HFFc6 (cell line): ENCODE measurements at places on chromosomes 3 and 15.

GRCh38 chr3:132014105-132014504, 20.7 kb downstream of the CPNE4 start:
- DNase-seq = no peak

DNA sequence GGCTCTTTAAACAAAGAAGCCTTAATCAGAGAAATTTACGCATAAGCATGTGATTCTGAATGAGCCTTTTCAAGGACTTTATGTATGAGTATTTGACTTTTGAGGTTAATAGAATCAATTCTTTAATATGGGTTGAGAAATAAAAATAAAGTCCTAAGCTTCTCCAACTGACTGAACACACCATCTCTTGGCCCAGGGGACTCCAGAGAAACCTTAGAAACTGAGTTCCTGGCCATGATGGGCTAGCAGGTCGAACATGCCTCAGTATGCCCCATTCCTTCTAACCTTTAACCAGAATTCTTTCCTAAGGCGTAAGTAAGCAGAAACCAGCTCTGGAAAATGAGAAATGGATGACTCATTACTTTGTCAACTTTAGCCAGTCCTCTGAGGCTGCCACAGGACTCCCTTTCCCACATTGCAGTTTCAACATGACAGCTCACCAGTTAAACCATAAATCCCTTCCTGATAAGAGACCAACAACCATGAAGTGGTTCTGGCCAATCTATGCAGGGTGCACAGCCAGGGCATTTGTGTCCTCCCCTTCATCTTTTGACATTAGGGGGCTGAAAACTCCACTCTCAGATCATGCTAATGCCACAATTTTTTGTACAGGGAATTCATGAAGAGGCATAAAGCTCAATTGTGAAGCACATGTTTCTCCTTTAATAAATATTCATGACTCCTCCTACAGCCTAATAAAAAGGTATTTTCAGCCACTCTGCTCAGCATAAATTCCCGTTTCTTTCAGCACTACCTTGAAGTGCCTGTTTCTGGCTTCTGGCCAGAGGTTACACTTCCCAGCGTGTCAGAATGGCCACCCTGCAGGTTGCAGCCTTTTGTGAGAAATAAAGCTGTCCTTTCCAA, 33.3 kb downstream of the TM4SF18 start:
- DNase-seq = peak; percentile 93

DNA sequence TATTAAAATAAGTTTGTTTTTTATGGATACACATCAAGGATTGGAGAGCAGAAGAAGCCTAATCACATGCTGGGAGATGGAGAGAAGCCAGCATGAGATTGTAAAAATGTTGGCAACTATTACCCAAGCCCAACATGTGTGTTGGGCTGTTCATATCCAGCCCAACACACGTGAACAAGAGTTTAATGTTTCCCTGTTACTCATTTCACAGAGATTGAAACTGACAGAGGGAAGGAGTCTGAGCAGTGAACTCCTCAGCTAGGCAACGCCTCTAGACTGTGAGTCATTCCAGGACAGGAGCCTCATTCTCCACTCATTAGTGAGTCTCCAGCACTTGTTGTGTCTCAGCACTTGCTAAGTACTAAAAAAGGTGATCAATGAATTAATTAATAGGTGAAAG, 43.2 kb upstream of the CMSS1 start:
- DNase-seq = peak; percentile 86

DNA sequence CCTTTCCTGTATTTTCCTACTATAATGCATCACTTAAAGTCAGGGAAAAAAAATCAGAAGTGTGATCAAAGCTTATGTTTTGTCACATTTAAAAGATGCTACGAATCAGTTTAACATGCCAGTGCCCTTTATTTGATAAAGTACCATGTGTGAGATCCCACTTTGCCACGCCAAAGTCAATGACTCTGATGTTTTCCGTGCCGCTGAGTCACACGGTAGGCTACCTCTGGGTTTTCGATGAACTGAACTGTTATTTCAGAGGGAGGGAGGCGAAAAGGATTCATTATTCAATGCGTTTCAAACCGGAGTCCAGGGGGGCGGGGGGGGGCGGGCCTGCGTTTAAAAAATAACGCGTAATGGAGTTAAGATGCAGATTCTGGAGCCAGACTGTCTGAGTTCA, 203.0 kb downstream of the ABHD5 start:
- DNase-seq = no peak

- DNase-seq = peak; percentile 36
Observed at GRCh38 chr15:101000271-101000681, 81.1 kb downstream of the LRRK1 start.

DNA sequence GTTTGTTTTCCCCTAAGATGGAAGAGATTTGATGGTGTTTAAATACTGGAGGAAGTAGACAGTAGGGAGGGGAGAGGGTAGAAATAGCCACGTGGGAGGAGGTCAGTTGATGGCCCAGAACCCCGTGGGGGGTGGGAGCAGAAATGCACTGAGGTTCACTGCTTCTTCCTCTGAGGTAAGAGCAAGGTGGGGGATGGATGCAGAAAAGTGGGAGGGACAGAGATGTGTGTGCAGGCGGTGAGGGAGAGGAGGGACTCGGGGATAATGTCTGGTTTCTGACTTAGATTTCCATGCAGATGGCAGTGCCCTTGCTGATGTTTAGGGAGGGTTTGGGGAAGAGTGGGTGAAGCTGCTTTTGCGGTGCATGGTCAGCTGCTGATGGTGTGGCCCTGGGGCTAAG, 102.9 kb downstream of the ARNT2 start:
- DNase-seq = no peak

DNA sequence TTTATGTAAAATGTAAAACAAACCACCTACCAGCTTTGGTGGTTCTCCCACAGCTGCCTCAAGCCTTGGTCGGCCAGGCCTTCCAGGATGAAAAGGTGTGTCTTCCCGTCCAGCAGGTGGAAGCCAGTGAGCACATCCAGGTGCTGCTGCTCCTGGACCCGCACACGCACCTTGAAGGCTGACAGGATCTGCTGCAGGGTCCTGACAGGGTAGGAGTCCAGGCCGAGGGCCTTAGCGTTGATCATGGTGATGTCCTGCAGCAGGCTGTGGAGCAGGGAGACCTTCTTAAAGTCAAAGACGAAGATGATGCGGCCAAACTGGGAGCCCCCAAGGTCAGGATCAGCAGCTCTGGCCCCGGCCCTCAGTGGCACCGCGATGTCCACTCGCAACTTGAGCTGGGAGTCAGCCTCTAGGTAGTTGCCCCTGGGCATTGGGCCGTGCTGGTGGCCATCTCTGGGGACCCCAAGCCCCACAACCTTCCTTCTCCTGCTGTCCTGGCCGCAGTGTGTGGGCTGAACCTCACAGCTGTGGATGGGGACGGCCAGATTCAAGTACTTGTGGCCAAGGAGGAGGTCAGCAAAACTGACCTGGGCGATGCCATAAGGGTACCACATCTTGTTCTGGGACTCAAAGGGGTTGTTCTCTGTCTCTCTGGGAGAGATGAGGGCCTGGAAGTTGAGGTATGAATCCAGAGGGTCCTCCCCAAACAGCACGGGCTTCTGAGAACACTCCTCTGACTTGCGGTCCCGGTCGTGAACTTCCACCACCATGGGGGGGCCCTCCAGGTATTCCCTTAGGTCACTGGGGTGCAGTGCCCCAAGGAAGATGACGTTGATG, 48.6 kb downstream of the CFAP92 start:
- DNase-seq = no peak

DNA sequence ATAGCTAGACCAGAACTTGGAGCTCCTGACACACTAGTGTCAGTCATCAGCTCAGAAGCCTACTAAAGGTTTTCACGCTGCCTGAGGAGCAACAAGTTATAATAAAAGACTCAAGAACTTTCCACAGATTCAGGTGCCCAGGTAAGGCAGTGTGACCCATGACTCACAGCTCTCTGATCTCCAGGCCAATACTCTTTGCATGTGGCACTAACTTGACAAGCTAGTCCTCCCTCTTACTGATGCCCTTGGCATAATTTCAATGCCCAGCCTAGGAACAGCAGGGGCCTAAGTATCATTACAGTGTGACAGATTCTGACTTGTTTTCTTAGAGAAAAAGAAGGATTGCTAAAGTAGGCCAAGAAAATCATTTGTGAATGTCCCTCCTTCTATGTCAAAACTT, 38.4 kb downstream of the MEIS2 start:
- DNase-seq = no peak

DNA sequence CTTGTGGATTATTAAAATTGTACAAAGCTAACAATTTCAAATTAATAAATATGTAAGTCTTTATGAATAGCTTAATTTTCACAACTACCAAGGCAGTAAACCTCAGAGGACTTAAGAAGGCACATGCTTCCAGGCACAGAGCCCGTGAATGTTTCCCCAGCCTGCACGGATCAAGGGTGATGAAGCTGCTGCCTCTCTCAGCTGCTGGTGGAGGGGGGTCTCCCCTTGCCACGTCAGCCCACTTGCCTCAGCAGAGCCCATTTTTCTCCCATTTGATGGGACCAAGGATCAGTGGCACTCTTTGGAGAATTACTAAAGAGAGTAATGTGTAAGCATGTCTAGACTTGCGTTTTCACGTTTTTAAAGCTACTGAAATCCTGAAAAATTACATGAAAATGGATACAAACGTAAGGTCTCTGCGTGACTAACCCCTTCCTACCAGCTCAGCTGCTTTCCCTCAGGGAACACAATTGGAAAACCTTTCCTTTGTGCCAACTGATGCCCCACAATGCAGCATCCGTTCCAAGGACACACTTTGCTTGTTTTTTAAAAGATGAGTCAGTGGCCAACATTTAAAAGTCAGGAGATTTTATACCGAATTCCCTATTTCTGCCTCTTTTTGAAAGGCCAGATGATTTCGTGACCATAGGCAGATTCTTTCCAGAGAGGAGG, 494.1 kb downstream of the GABRG3 start:
- DNase-seq = no peak

- DNase-seq = no peak
Observed at GRCh38 chr3:154786724-154787123, 293.4 kb upstream of the MME start.

DNA sequence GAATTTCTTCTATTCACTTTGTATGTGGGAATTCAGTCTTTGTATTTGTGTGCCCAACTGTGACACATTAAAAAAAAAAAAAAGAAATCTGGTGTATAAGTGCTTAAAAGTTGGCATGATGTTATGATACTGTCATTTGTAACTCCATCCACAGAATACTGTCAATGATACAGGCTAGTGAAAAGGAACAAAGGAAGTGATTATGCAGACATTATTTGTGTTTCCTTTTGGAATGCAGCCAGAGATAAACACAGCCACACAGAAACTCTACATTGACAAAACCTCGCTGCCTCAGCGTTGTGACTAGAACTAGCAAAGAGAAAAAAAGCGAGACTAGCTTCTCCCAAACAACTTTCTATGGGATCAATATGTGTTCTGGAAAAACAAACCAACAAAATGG, 519.2 kb upstream of the AGTR1 start:
- DNase-seq = no peak

DNA sequence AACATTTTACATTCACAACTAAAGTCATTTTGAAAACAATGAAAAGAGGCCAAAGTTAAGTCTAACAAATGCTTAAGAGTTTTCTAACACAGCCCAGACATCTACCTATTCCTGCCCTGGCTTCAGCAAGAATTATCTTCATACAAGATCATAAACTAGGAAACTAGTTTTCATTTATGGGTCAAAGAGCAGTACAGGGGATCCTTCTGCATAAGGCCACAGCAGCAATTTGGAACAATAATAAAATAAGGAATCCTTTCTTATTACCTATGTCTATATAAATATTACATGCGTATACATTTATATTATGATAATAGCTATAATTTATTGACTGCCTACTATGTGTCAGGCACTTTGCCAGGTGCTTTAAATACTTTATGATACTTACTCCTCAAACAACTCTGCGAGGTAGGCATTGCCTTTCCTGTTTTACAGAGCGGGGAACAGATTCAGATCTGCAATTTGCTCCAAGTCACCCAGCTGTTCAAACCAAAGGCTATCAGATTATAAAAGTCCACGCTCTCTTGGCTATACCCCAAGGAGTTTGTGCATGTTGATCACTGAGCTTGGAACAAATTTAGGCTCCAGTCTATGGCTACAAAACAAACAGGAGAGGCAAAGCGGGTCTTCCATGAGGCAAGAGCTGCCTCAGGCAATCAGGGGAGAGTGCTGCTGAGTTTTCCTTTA, 196.4 kb downstream of the RORA start:
- DNase-seq = no peak

- no peak for DNase-seq
Observed at GRCh38 chr3:157888040-157888439, 218.2 kb downstream of the SHOX2 start.

DNA sequence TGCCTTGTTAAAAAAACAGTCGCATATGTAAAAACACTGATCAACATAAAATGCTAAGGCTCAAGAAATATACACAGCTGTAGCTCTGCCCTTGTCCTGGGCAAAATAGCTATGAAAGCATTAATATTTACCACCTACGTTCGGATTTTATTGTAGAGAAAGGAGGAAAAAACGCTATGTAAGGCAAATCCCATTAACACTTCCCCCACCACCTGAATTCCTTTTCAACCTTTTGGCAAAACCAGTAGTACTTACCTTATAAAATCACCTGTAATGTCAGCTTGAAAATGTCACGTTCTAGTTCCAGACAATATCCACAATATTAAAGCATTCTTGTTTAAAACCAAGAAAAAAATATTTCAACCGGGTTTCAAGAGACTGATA, 3.6 kb downstream of the TRA2B start:
- DNase-seq = no peak

DNA sequence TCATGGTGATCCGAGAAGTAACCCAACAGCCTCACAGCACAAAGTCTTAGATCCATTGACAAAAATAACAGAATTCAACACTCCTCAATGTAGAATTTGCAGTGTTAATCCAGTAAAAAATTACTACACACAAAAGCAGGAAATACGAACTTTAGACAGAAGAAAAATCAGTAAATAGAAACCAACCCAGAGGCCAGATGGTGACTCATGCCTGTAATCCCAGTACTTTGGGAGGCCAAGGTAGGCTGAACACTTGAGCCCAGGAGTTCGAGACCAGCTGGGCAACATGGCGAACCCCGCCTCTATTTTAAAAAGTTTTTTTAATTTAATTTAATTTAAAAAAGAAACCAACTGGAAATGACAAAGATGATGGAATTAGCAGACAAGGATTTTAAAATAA, 36.1 kb downstream of the SELENOT start:
- no peak for DNase-seq

- DNase-seq = no peak
Observed at GRCh38 chr15:65723876-65724275, 68.2 kb downstream of the DENND4A start.

DNA sequence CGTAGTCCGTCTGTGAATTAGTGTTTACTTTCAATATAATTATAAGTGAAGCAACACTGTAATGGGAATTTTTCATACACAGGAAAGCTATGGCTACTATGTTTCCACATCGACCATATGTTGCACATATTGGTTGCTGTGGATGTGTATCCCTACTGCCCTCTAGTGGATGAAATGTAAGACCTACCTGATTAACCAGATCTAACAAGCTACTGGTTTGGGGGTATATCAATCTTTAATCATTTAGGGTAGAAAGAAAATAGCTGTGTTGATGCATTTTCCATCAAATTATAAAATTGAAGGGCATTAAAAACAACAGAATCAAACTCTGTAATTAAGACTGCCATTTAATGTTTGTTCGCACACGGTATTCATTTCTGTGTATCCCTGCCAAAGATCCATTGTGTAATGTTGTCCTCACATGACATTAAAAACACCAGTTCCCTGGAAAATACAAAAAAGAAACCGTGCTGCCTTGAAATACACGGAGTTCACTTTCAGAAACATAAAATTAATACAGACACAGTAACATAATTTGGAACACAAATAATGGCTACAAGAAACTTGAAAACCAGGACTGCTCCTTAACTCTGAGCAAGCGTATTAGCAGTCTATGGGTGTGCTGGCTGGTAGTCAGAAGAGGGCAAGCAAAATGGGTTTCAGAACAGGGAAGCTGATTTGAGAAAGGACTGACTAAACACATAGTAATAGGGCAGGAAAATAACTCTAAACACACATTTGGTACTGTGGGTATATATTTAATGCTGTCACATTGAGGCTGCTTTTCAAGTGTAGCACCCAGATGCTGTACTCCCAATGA, 125.1 kb downstream of the TIGIT start:
- peak; percentile 81 for DNase-seq
